Stimulated activated CD4-positive, alpha-beta T cell treated with anti-CD3 and anti-CD28 coated beads, TNF-alpha, amount 100 ng/mL, for 48 hours (primary cell): ENCODE measurements at places on chromosomes 13 and 19.

DNA sequence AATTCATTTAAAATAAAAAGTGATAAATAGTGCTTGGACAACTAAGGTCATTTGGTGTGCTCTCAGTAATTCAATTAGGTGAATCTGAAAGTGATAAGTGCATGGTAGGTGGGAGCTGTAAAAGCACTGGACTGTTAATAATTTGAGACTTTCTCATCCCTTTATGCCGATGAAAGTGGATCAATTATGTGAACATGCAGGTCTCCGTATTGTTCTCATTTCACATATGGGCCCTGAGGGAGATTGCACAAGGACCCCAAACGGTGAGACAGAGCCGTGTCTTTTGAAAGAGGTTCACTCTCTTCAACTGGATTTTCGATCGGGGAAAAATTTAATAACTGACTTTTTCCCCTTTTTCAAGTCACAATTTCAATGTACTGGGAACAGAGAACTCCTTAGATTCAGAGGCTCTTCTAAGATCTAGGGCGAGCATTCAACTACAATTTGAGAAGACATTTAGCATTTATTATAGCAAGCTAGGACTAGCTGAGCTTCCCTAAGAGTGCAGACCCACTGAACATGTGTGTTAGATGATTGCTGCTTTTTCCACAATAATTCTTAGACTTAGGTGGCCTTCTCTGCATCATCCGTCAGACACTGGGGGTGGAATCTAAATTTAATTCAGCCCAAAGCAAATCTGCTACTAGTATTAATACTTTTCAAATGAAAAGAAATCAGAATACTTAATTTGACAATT is 347.6 kb downstream of the OXGR1 start:
- no peak for DNase-seq

DNA sequence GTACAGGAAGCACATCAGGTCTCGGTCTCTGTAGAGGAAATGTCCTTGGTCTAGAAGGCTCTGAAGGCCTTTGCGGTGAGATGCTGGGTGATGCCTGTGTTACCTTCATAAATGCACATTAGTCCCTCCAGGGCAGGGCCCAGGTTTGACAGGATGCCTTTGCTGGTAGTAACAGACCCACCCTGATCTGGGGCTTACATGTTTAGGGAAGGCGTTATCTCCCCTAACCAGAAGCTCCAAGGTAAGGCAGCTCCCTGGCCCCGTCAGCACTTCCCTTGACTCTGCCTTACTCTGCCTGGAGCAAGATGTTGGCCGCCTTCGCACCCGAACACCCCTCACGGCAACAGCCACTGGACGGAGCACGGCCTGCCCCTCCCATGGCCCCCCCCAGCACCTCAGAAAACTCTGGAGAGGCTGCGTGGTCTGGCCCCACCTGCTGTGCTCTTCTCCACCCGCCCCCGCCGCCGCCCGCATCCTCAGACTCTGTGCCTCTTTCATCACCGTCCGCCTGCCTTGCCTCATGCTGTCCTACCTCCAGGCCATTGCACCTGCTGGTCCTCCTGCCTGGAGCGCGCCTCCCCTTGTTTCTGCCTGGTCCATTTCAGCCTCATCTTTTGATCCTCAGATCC is 9.1 kb downstream of the AP2A1 start:
- DNase-seq, result no peak

DNA sequence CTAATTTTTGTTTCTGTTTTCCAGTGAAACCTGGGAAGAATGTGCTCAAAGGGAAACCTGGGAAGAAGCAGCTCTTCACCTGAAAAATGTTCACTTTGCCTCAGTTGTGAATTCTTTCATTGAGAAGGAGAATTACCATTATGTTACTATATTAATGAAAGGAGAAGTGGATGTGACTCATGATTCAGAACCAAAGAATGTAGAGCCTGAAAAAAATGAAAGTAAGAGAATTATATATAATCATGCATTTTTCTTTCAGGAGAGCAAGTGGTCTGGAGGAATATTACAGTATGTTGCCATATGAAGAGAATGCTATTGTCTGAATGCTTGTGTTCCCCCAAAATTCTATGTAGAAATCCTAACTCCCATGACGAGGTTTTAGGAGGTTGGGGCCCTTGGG is 3.4 kb downstream of the NUDT15 start:
- DNase-seq, result no peak

DNA sequence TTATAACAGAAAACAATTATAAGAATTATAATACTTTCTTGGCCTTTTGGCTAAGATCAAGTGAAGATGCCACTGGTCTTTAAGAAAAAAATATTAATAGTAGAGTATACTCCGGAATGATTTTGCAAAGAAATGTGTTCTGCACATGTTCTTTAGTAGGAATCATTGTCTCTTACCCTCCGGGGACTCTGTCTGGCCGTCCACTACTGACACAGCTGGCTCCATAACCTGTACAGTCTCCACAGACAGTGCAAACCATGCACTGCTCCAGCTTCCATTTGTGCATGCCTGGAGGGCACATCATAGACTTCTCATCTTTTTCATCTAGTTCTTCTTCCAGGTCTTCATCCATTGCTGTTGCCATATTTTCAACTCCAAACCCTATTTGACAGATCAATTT is 75.9 kb downstream of the MYCBP2 start:
- no peak for DNase-seq

GRCh38 chr13:112561478-112561877 is 26.5 kb downstream of the TUBGCP3 start:
- no peak for DNase-seq

DNA sequence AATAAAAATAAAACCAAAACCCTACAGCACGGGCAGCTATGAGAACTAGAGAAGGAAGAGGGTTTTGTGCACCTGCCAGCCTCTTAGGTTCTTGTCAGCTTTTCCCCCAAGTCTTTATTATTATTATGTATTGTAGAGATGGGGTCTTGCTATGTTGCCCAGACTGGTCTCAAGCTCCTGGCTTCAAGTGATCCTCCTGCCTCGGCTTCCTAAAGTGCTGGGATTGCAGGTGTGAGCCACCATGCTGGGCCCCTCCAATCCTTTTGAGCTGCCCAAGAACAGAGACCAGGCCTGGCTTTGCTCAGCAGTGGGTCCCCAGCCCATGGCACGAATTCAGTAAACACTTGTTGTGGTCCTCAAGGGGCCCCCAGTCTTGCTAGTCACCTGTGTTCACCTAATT is 1.5 kb upstream of the NDUFS7 start:
- DNase-seq, result no peak

DNA sequence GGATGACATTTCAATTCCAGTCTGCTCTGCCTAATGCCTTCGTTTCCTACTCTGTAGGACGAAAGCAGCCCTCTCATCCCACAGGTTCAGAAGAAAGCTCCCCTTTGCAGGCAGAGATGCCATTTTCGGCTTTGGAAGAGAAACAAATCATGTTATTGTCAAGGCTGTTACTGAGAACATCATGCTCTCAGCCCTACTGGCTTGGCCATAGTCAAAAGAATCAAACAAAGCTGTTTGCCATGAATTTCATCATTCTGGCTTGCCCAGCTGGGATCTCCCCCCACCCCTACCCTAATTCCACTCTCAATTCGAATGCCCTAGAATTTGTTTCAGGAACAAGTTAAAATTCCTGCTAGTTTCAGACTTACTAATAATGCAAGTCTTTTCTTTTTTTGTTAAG is 162.3 kb upstream of the SERP2 start:
- no peak for DNase-seq

DNA sequence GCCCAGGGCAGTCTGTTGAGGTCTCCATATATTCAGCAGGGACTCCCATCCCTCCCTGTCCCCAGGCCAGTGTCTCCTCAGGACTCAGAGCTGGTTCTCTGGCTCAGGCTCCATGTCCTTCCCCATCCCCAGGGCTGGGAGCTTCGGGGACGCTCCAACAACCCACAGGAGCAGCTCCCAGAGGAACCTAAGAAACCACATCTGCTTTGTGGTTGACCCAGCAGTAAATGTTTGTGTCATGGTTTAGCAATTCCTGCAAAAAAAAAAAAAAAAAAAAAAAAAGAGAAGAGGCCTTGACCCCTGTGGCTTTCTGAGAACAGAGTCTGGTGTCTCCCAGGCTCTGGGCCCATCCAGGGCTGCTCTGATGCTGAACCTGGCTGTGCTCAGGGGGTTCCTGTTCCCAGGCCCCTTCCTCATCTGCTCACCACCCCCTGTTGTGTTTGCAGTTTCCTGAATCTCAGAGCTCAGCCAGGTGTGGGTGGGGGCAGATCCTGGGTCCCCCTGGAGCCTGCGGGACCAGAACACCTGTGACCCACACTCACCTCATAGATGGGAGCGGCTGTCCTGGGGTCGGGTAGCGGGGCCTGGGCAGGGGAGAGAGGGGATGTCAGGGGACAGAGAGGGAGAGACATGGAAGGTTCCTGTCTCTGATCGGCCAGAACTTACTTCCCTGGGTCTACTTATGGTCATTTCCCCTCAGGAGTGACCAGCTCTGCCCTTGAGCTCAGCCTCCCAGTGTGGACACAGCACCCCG is 25.2 kb upstream of the CEACAM1 start:
- DNase-seq, result no peak

DNA sequence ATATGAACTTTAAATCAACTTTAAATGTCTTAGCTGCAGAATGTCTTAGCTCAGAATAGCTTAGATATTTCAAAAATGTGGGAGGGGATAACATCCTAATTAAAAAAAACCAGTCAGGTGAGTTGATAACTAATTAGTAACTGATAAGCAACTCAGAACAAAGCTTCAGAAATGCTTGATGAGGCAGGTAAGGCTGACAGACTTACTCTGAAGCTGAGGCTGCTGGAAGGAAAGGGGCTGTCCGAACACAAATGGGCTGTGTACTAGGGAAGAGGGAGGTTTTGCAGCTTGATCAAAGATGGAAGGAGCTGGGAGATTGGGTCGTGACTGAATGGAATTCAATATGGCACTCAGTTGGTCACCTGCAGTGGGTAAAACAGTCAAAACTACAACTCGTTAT is 91.2 kb upstream of the FBXL3 start:
- no peak for DNase-seq

GRCh38 chr19:47432091-47432490 is 12.8 kb upstream of the MEIS3 start:
- no peak for DNase-seq

DNA sequence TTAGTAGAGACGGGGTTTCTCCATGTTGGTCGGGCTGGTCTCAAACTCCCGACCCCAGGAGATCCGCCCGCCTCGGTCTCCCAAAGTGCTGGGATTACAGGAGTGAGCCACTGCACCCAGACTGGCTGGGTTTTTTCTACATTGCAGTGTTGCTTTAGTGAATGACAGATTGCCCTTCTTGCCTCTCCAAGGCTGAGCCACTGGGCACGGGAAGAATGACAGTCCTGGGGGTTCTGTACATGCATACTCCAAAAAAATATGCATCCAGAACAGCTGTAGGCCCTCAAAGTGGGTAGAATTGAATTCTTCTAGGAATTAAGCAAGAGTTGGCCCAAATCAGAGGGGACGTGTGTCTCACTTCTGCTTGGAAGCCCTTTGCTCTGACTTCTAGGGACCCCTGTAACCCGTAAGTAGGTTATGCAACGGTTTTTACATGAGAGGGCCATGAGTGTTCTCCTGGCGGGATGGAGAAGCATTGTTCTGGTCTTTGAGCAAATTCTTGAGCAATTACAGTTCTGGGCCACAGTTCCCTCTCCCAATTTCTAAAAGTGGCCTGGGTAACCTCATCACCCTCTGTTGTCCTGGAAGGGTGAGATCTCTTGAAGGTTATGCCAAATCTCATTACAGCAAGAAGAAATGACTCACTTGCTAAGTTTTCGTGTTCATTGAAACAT is 3.6 kb downstream of the ACTN4 start:
- DNase-seq, result no peak

DNA sequence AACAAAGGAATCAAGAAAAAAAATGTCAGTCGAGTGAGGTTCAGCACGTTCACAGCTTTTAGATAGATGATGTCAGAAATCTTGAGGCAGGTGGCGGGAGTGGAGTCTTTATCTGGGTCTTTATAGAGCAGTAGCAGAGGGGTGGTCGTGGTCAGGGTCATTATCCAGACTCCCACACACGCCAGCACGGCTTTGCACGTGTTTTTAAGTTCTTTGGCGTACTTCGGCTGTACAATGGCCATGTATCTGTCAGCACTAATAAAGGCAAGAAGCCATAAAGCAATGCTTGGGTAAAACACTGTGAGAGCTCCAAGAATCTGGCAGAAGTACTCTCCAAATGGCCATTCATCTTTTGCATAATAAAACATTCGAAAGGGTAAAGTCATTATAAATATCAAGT is 2.9 kb downstream of the GPR18 start:
- no peak for DNase-seq

DNA sequence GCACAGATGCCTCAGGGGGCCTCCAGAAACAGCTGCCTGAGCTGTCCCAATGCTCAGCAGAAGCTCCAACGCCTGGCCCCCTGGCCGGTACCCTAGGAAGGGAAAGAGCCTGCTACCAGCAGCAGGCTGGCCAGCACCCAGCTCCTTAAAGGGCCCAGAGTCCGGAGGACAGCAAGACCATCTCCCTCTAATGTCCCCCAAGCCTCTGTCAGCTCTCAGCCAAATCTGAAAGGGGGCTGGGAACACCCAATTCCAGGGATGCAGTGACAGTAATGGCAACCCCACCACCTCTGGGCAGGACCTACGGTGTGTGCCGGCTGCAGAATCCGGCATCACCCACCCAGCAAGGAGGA is 4.2 kb downstream of the PPP6R1 start:
- DNase-seq, result no peak

GRCh38 chr13:24605923-24606372 is 74.3 kb upstream of the ATP12A start:
- no peak for DNase-seq

DNA sequence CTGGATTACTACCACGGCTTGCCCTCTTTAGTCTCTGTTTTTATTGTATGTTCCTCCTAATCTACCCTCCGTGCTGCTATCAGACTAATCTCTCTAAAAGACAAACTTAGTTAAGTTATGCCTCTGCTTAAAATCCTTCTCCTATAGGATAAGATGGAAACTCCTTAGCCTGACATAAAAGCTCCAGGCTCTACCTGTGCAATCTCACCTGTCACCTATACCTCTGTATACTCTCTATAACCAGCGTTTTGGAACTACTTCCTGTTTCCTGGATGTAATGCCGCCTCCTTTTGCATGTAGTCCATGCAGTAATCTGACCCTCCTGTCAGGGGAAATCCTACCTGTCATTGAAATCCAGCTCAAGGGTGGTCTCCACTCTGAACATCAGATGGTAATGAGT is 41.2 kb downstream of the OLFM4 start:
- no peak for DNase-seq

DNA sequence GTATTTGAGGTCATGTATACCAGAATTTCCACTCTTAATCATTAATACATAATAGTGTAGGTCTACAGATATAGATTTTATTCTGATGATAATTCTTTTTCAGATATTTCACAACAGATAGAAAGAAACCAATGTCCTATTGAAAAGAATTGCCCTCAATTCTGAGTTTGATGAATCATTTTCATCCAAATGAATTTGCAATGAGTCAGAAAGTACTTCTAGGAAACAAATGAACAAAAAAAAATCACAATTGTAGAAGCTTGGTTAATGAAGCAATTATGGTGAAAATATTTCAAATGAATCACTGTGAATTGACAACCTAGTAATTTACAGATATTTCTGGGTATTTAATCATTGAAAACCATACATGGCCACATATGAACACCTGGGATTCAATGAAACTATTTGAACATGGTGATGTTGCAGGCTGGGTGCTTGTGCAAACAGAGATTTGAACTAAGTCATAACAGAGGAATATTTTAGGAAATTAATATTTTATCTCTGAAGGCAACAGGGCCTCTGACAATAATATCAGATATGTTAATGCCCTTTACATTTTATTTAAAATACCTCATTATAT is 360.9 kb downstream of the SLITRK5 start:
- no peak for DNase-seq
